ENCODE measurements at places on chromosomes 3 and 15.

DNA sequence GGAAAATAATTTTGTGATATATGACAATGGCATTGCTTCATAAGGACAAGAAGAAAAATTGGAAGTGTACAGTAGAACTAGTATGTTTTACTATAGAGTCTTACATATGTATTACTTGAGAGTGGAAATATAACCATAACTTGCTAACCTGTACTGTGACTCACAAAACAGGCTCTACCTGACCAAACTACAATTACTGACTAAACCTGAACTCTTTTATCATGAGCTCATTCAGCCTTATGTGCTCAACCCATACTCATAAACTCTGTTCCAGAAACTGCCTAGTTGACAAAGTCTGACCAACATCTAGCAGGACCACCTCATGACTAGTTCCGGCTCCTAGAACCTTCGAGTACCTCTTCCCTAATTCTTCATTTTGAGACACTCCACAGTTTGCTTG lies 6.3 kb downstream of the CDIN1 start:
- DNase-seq = no peak

GRCh38 chr3:51712963-51713362 lies 6.1 kb downstream of the GRM2 start:
- DNase-seq = no peak

DNA sequence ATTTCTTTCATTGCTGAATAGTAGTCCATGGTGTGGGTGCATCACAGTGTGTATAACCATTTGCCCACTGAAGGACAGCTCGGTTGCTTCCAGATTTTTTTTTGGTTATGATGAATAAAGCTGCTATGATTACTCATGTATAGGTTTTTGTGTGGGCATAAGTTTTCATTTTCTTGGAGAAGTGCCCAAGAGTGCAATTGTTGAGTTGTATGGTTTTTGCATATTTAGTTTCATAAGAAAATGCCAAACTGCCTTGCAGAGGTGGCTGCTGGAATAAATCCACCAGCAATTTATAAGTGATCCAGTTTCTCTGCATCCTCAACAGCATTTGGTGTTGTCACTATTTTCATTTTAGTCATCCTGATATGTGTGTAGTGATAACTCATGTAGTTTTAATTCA lies 8.4 kb upstream of the SPESP1 start:
- no peak for DNase-seq

DNA sequence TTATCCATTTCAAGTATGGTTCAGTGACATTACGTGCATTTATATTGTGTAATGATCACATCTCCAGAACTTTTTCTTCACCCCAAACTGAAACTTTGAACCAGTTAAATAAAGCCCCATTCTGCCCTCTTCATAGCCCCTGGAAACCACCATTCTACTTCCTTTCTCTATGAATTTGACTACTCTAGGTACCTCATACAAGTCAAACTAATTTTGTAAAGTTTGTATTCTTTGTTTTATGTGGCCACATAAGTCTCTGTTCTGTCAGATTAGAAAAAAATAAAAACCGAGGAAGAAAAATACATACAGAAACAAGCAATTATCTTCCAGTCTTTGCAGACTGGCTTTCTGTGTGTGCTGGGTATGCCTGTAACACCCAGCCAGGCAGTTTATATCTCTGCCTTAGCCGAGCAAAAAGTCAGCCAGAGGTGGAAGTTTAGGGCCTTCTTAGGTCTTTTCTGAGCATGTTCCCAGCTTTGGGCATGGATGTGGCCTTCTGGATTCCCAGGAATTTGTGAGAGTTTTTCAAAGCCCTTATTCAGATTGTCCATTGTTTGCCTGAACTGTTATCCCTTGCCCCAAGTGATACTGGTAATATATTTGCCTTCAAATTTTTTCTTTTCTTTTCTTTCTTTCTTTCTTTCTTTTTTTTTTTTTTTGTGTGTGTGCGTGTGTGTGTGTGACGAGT lies 6.0 kb upstream of the GRAMD1C start:
- DNase-seq = no peak

DNA sequence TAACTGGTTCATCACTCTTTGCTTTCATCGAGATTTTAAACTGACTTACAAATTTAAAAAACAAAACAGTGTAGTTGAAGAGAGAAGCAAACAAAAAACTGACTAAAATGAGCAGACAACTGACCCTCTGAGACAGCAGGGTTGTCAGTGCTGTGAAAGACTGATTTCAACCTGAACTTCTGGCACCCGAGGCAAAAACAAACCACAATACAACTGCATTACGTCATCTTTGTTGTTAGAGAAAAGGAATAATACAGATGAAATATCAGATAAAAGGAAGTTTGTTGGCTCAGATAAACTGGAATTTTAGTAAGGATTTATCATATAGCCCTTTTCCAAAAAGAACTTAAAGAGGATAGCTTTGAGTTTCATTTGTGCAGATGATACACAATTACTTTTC lies 51.1 kb downstream of the PARP15 start:
- DNase-seq = no peak

DNA sequence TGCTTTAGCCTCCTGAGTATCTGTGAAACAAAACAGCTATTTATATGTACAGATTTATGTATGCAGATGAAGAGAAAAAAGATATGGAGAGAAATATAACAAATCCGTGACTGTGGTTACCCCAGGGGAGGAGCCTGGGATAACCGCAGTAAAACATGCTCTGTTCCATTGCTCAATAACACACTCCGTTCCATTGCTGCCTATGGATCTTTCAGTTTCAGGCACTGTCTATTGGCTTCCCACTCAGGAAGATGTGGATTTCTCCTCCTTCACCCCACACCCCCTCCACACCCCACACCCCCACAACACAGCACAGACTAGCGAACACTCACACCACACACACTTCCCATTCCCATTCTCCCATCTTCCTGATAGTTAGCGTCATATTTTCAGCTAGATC lies 47.9 kb downstream of the CDCP1 start:
- no peak for DNase-seq

DNA sequence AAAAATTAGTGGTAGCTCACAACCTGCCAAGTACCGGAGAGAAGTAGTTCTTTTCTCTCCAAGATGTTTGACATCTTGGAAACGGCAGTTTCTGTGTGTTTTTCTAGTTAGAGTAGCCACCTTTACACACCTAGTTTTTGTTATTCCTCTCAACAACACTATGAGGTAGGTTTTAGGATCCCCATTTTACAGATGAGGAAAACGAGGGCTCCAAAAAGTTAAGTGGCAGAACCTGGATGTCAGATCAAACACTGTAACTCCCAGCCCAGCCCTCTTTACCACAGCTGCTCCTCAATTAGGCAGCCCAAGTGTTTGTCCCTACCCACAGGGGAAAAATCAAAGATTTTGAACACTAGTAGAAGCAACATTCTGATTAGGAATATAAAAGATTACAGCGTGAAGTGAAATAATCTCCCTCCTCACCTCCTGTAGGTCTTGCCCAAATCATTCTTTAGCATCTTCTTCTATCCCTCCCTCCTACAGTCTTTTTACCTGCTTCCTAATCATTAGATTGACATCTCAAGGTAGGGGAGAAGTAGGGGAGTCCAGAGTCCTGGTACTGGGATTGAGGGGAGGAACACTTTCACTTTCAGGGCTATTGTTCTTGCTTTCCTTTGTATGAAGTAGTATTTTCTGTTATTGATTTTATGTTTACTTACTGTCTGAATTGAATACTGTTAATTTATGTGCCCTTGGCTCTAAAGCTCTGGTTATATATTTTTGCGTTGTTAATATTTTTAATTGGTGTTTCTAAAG lies 142.6 kb downstream of the CMSS1 start:
- no peak for DNase-seq

DNA sequence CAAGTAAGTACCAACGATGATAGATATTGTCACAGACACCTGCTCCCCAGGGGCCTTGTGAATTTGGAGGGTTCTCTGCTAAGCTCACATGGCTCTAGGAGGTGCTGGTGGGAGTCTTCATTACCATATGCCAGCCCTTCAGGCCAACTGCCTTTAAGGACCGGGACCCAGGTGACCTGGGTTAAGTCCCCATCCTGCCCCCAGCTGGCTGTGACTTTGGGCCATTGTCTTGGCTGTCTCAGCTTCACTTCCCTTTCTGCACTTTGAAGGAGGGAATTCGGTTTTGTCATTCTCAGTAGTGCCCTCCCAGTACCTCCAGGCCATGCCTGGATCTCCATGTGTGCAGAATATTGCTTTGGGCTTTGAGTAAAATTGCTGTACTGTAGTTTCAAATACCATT lies 72.8 kb upstream of the ACAD9 start:
- DNase-seq = no peak

- no peak for DNase-seq
Measured at GRCh38 chr3:56366641-56367162, 101.6 kb downstream of the ERC2 start.

DNA sequence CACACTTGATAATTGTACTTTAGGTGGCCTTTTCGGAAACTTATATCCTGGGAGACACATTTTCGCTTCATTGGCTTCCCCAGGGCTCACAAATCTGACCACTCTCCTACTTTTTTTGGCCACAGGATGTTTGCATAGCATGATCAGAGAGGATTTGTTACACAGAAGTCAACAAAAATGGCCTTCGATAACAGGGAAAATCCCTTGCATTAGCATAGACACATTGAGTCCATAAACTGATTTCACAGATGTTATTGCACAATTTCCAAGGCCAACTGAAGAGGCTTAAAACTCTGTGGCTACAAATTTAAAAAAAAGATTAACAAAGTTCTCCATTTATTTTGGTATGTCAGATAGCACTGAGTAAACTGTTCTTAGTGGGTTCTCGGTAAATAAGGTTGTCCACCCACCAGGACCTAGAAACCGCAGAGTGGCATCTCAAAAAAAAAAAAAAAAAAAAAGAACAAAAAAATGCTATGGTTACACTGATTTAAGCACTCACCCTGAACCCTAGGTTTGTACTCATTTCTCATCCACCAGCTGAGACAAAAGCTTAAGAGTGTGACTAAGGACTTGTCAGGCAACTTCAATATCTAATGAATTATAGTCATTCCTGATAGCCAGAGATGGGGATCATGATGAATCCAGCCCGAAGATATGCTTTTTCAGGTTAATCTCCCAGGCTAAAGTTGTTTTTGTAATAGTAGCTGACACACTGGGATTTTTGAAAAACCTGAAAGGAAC lies 188.9 kb upstream of the SYNPR start:
- no peak for DNase-seq

GRCh38 chr3:181623924-181624694 lies 87.6 kb upstream of the SOX2 start:
- no peak for DNase-seq

DNA sequence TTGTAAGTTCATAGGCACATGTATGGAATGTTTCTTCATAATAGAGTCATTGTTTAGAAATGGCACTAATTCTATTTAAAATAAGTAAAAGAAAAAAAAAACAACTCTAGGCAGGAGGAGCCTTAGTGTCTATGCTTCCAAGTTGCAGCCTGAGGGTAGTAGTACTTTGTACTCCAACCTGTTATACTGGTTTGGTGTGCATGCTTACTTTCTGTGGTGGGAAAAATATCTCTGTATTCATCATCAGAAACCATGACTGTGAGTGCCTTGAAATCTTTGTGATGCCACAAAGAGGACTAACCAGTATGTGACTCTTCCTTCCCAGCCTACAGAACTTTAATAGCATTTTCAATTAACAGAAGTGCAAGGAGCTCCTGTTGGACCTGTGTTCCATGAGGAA lies 4.4 kb downstream of the NAALADL2 start:
- no peak for DNase-seq

DNA sequence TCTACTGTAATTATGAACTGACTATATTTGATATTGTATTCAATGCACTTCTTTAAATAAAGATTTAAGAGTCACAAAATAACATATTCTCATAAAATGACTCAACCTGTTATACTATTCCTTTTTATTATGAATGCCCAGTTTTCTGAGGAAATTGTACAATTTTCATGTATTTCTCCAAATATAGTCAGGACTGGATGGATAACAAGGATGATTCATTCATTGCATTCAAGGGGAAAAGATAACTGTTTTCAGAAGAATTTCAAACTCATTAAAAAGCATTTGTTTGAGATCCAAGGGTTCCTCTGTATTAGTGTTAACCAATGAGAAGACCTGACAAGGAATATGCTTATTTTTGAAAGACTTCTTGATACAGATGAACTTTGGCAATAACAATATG lies 163.7 kb downstream of the MEIS2 start:
- no peak for DNase-seq

DNA sequence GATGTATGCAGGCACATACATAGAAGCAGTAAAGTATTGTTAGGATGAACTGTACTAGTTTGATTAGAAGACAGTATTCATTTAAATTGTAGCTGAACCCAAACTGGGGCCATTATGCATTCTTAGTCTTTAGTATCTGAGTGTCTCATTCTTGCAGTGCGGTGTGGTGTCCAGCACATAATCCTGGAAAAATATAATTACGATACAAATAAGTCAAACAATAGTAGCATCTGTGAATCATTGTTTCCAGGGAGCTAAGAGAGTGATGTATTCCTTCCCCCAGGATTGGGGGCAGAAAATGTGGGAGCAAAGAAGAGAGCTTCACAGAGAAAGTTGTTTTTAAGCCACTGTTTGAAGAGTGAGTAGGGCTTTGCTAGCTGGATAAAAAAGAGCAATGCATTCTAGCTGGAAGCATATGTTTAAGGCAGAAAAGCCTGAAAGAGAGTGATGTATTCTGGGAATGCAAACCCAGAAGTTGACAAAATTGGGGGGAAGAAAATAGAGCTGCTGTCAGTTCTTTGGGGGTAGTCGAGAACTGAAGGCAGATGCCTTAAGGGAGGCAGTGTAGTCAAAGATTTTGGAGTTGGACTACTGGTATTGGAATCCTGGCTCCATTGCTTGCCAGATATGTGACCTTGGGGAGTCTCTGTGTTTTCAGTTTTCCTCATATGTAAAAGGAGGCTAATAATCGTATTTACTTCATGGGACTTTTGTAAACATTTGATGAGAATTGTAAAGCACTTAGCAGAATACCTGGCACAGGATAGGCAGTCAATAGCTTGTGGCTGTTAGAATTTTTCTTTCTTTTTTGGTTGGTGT lies 14.1 kb downstream of the SLMAP start:
- DNase-seq = peak; percentile 34

GRCh38 chr15:88646951-88647350 lies 8.1 kb downstream of the ISG20 start:
- no peak for DNase-seq

DNA sequence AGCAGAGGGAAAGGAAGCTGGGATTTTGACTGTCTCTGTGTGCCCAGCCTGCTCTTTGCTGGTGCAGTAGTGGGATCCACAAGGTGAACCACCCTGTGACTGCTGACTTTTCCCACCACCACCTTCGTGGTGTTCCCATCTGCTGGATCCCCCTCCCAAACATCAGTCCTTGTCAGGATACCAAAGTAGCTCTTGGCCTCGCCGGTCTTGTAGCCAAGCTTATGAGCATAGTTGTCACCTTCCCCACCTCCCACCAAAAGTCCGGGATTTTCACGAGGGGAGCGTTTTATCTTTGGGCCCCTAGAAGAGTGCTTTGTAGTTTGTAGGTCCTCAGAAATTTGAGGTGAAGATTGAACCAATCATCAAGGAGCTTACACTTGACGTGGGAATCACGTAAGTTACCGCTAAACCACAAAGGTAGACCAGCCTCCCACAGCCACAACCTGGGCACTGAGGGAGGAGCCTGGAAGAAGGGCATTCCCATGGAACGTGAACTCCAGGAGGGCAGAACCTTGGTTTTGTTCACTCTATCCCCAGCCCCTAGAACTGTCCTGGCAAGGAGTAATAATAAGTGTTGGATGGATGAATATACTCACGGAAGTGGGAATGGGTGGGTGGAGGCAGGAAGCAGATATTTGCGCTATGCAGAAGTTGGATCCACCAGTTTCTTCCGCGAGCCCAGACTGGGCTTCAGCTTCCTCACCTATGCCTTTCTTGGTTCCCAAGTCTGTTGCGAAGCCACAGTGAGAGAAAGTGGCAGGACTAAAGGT lies 814 bp upstream of the TEX264 start:
- DNase-seq = no peak

- no peak for DNase-seq
Measured at GRCh38 chr15:69869291-69869690, 228.4 kb downstream of the TLE3 start.

- DNase-seq = no peak
Measured at GRCh38 chr15:94576889-94577533, 345.6 kb downstream of the MCTP2 start.
